ENCODE measurements at places on chromosomes 6 and 20.

DNA sequence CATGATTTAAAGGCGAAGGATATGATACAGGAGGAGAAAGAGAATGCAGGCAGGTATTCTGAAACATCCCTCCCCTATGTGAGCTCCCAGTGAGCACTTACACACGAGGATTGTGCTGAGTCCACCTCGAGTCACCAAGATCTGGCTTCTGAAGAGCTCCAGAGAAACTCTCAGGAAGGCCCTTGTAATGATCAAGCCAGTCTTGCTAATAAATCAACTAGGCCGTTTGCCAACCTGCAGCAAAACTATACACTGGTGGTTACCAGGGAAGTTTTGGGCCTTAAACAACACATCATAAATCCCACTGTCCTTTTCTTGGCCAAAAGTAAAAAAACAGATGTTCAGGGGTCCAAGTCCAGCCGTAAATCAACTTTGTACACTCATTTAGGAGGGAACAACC is 79.2 kb downstream of the STXBP5 start:
- peak; percentile 13 for DNase-seq

- DNase-seq = no peak
These were observed 73.9 kb downstream of the PTPRK start for GRCh38 chr6:128446497-128446896.

DNA sequence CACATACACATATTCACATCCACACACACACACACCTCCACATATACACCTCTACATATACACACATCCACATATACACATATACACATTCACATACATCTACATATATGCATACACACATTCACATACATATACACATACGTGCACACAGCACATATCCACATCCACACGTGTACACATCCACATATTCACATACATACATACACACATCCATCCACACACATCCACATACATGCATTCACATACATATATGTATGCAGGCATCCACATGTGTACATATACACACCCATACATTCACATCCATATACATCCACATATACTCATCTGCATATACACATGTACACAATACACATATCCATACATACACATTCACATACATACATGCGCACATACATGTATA is 25.6 kb upstream of the NKX2-2 start:
- DNase-seq = no peak

DNA sequence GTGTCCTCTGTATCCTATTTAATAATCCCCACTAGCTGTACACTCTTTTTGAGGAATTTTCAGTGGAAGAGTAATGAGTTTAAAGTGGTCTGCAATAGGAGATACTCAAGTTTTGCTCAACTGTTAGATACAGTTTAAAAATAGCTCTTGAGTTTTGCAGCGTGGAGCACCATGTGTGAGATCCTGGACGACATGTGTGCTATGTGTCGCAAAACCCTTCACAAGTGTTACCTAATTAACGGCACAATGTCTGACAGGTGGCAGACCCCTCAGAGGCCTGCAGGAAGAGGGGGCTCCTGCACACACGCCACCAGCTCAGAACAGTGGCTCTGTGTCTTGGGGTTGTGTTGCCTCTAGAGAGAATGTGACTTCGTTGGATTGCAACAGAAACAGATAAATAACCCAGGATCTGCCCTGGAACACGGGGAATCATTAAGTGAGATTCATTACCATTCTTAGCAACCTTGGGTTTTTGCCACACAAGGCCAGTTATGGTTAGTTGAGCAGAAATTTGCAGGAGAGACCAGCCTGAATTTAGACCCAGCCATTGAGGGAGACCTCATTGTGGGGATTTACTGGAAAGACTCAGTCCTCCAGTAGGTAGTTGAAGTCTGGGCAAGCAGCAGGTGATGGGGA is 73.8 kb downstream of the SASH1 start:
- no peak for DNase-seq

GRCh38 chr20:46123482-46124245 is 5.5 kb downstream of the CD40 start:
- DNase-seq = no peak

DNA sequence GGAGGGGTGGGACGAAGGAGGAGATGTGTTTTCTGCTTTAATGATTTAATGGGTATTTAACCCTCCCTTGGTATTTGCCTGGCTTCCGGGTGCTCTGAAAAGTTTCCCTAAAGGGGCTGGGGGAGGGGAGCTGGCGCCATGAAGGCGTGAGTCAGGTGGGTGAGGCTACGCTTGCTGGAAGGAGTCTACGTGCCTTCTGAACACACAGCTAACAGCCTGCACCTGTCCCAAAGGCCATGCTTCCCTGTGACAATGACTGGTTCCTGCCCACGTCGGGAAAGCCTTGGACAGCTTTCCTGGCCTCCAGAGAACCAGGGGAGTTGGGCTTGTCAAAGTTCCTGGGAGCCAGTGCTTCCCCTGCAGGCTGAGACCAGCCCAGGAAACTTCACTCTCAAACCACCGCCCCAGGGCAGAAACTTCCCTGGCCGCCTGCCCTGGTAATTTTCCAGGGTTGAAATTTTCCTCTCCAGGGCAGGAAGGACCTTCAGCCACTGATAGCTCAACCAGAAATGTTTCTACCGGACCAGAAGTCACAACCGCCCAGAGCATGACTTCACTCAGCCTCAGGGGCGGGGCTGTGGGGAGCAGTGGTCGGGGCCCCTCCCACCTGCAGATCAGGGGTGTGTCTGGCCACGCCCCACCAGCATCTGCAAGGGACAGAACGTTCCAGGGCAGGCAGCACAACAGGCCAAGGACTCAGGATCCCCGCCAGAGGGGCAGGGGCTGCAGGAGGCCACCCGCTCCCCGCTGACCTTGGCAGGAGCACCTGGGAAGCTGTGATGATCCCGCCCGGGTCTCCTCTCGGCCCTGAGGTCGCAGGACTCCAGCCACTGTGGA is 18.6 kb upstream of the SLCO4A1 start:
- peak; percentile 84 for DNase-seq

- DNase-seq = no peak
These were observed 4.4 kb downstream of the CPNE1 start for GRCh38 chr20:35660122-35660937.

DNA sequence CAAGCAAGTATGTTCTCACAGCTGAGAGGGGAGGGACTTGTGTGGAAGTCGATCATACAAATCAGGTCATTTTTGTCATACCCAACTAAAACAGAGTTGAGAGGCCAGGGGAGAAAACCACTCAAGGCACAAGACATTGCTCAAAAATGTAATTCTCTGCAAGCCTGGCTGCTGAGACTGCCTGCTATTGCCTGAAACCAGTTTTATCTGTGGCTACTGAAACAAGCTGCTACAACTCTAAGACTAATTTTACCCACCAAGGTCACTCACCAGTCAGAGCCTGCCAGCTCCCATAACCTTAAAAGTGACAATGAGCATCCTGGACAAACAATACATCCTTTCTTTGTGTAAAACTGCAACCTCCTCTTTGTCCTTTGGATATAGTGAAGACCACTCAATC is 54.1 kb upstream of the CST7 start:
- DNase-seq = no peak

All from bronchial epithelial cell (primary cell).